Activated CD4-positive, alpha-beta T cell treated with anti-CD3 and anti-CD28 coated beads, Interleukin-2, amount 50 U/mL, for 1 hour (primary cell): ENCODE measurements at places on chromosomes 12 and 14.

- DNase-seq: no peak
Measured at GRCh38 chr14:51488569-51489220, 163.0 kb upstream of the FRMD6 start.

- no peak for DNase-seq
Measured at GRCh38 chr14:85333313-85333712, 196.6 kb upstream of the FLRT2 start.

GRCh38 chr12:12480074-12480473 is 82.6 kb downstream of the DUSP16 start:
- no peak for DNase-seq

DNA sequence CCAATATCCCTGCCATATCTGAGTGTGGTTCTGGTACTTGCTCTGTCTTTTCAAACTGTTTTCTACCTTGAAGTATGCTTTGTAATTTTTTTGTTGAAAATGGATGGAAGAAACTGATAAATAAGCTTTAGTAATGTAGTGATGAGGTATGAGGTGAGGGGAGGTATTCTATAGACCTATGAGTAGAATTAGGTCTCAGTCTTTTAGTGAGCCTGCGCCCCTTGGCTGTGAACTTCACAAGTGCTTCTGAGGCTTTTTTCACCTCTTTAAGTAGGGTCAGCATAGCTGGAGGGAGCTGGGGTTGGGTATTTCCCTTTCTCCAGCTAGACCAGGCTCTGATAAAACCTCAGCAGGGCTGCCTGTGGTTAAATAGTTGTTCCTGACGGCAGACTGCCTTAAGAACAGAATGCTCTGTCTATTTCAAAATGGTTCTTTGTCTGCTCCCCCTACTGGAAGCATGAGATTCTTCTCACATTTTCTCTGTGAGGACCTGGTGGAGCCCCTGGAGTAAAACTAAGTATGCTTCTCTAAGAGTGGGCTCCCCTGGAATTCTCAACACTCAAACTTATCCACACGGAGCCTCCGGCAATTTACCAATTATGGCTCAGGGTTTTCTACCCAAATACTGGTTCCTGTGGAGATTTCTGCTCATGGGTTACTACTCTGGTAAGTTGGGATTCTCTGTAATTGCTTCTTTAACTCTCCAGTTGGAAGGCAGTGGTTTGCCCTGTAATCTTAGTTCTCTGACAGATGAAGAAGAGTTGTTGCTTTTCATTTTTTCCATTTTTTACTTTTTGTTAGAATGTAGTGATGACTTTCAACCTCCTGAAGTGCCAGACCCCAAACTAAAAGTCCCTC is 13.1 kb downstream of the KRT5 start:
- no peak for DNase-seq

DNA sequence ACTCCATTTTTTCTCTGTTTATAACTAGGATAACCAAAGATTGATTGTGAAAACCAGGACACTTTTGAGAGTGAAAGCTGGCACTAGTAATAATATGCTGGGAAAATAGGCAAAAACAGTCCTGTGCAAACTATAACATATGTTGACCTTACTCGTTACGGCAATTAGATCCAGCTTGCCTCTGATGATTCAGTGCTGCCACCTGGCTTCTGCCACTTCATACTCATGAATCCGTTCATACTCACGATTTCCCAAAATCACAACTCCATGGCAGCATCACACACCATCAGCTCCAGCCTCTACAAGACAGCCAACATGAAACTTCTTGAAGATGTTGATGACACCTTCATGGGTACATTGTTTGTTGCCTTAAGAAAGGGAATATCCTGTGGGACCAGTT is 49.1 kb upstream of the CAND1 start:
- DNase-seq: no peak

DNA sequence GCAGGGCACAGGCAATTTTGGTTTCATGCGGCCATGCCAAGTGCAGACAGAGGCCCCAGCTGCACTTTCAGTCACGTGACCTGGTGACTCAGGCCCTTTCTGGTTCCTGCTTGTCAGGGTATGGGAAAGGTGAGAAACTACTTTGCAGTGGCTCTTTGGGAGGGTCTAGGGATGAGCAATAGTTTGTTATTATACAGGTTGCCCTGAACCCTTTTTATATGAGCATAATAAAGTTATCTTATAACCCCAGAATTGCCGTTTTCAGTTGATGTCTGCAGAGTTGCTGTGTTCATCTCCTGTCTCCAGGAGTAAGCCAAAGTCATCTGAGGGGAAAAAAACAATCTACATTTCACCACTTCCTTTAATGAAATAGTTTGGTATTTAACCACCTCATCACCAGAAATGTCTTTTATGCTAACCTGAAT is 30.9 kb upstream of the EMP1 start:
- DNase-seq: peak; percentile 63

GRCh38 chr14:59847711-59848110 is 22.9 kb downstream of the RTN1 start:
- DNase-seq: no peak

DNA sequence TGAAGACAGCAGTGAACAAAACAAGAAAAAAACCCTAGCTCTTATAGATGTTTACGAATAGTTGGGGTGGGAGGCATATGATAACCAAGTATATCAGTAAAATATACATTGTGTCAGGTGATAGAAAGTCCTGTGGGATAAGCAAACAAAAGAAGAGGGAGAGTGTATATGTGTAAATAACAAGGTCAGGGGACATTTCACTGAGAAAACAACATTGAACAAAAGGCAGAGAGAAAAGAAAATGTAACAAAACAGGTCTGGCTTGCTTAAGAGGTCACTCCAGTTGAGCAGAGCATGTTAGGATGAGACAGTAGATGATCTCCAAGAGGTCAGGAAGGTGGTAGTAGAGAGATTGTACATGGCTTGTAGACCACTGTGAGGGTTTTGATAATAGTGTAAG is 304.1 kb downstream of the ACSS3 start:
- DNase-seq: no peak

- DNase-seq: no peak
Measured at GRCh38 chr14:88611878-88612277, 49.0 kb downstream of the ZC3H14 start.

DNA sequence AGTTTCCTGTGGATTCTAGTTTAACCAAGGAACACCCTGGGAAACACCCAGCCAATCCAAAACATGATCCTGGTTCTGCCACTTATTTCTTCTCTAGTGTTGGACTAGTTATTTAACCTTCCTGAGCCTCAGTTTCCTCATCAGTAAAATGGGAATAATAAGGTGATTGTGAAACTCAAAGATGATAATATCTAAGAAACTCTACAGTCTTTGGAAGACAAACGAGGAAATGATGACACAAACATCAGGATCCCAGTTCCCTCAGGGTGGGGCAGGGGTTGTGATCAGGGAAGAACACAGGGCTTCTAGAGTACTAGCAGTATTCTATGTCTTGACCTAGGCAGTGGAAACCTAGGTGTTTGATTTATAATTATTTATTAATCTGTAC is 18.1 kb upstream of the TMEM106C start:
- DNase-seq: no peak

DNA sequence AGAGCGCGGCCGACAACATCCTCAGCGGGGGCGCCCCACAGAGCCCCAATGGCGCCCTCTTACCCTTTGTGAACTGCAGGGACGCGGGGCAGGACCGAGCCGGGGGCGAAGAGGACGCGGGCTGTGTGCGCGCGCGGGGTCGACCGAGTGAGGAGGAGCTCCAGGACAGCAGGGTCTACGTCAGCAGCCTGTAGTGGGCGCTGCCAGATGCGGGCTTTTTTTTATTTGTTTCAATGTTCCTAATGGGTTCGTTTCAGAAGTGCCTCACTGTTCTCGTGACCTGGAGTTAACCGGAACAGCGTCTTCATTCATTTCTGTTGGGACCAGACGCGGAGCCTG is 103.8 kb upstream of the FKBP4 start:
- peak; percentile 32 for DNase-seq

- no peak for DNase-seq
Measured at GRCh38 chr12:71581206-71581605, 82.4 kb downstream of the ZFC3H1 start.

DNA sequence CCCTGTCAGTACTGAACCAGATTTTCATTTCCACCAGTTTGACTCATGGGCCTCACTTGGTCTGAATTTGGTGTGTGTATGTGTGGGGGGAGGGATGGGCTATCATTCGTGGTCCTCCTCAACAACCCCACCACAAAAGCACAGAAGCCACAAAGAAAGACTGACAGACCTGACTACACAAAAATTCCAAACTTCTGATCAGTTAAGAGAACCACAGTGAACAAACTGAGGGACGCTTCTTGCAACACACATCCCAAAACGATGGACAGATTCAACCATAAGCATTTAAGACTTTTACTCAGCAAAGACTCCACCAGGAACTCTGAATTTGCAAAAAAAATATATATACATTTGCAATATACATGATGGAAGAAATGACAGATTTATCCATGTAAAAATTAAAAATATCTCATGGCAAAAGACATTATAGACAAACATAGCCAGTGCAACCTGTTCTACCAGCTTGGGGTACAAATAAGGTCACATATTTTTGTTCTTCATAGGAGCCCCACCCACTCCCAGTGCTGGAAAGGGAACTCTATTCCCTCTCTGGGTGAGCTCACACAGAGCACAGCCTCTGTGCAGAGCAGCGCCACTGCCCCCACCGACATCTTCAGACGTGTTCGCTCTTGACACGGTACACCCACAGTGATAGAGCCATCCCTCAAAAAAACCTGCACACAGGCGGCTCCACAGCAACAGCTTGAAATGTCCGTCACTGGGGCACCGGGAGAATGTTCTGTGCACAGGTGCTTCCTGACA is 49.7 kb downstream of the JAG2 start:
- DNase-seq: no peak

GRCh38 chr12:3279415-3279780 is 202.2 kb downstream of the TSPAN9 start:
- DNase-seq: no peak

- DNase-seq: no peak
Measured at GRCh38 chr12:42507565-42507964, 82.0 kb downstream of the PRICKLE1 start.

DNA sequence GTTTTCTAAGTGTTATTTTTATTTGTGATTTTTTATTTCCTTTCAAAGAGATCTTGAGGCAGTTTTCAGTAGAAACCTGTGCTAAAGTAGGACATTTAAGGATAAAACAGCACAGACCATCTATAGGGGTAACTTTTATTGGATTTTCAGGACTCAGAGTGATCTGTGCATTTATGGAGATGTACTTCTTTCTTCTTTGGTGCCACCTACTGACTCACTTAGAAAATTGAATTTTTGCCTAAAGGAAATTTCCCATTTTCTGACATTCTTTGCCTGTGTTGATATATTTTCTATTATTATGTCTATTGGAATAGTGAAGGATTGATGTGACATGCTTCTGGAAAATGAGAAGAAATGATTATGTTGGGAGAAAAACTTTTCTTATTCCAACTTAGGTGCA is 113.0 kb downstream of the UNC79 start:
- no peak for DNase-seq

GRCh38 chr12:107229827-107230226 is 136.5 kb upstream of the CRY1 start:
- DNase-seq: no peak

DNA sequence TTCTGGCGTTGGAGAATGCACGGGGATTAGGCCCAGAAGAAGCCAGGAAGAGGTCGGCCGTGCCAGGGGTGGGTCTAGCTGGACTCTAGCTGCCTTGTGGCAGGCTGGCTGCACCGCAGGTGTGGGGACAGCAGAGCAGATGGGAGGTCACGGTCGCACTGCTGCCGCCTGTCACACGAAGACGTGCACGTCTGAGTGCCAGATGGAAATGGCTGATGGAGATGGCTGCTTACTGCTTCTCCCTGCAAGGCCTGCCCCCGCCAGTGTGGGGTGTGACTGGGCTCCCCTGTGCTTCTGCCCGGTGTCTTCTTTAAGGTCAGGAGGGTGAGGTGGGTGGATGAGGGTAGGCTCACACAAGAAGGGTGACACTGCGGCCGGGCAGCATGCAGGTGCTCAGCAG is 79.0 kb downstream of the MOK start:
- DNase-seq: no peak

GRCh38 chr12:112450725-112451124 is 32.0 kb downstream of the PTPN11 start:
- DNase-seq: no peak

- DNase-seq: no peak
Measured at GRCh38 chr12:104729091-104729490, 229.0 kb downstream of the SLC41A2 start.

DNA sequence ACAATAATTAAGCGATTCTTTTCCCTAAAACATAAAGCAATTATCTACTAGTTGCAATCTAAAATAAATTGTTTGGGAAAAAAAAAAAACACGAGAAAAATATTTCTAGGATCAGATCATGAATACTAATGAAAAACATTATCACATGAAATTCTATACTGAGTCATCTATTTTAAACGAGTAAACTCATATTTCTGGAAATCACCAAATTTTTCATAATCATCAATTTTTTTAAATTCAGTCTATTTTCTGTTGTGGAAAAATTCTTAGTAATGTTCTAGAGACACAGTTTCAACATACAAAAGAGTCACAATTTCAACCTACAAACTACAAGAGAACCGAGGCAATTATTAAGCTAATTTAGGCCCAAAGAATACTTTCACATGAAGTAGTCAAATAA is 245.6 kb upstream of the SOX5 start:
- no peak for DNase-seq

DNA sequence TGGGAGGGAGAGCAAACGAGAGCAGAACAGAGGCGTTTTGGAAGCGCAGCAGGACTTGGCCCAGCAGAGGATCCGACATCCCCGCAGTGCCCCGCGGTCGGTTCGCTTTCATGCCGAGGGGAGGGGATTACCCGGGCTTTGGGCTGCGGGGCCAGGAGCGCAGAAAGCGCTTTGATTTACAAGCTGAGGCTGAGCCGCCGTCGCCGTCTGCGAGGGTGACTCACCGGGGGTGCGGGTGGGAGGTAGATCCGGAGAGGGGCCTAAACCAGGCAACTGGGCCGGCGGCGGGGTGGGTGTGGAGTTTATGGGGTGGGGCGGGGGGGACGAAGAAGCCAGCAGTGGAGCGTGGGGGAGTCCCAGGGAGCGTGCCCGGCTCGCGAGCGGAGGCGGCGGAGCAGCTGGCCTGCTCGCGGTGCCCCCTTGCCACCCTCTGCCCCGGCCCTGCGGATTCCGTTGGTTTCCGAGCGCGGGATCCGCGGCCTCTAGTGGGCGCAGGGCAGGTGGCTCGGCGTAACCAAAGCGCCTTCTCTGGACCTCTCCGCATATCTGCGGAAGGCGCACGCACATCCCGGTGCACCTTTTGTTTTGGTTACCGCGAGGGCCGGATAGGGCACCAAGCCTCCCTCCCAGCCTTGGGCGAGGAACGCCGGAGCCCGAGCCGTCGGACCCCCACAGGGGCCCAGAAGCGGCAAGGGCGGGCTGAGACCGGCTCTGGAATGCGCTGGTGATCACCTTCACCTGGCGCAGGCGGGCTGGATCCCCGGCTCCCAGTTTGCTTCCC is 2.6 kb downstream of the SIX4 start:
- DNase-seq: peak; percentile 62
